Erythroblast (primary cell): ENCODE measurements at places on chromosomes 12 and 14.

DNA sequence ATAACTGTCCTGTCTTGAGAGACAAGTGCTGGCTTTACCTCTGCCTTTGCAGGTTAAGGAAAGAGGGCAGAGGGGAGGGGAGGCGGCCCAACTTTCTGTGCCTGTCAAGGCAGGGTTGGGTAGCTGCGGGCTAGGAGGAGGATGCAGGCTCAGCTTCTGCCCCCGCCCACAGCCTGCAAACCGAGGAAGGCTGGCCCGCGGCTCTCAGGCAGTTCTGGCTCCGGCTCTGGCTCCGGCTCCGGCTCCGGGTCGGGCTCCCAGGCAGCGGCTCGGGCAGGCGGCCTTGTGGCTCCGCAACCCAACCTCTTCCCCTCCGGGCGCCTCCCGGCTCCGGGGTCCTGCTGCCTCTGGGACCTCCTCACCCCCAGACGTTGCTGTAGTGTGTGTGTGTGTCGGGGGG lies 92.9 kb downstream of the TMEM30B start:
- no peak for DNase-seq

DNA sequence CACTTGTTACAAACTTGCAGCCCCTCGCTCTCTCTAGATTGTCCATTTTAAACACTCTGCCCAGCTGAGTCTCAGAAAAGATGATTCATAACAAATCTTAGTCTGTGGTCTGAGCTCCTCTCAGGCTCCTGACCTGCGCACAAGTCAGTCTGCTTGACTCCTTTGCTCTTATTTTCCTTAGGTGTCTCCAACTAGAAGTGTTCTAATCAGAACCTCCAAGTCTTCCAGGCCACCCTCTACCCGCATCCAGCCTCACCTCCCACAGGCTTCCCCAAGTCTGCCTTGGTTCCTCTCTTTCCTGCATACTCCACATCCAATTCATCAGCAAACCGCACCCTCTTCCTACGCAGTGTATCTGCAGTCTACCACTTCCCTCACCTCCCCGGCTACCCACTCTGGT lies 42.4 kb upstream of the BDKRB2 start:
- no peak for DNase-seq

DNA sequence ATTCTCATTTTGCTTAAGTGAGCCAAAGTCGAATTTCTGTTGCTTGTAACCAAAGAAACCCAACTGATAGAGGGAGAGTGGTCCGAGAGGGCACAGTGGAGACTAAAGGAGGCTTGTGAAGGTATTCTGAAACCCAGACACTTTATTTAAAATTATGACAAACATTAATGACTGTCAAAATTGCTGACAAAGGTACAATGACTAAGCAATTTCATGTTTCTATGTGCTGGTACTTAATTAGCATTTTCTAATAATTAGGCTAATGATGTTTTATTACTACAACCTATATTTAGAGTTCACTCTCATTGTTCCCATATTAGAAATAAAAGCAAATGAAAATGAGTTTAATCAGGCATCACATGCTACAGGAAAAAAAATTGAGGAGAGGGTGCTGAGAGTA lies 116.4 kb downstream of the PTGER2 start:
- DNase-seq: peak; percentile 36

GRCh38 chr14:74429221-74429691 lies 3.2 kb upstream of the SYNDIG1L start:
- DNase-seq: no peak

DNA sequence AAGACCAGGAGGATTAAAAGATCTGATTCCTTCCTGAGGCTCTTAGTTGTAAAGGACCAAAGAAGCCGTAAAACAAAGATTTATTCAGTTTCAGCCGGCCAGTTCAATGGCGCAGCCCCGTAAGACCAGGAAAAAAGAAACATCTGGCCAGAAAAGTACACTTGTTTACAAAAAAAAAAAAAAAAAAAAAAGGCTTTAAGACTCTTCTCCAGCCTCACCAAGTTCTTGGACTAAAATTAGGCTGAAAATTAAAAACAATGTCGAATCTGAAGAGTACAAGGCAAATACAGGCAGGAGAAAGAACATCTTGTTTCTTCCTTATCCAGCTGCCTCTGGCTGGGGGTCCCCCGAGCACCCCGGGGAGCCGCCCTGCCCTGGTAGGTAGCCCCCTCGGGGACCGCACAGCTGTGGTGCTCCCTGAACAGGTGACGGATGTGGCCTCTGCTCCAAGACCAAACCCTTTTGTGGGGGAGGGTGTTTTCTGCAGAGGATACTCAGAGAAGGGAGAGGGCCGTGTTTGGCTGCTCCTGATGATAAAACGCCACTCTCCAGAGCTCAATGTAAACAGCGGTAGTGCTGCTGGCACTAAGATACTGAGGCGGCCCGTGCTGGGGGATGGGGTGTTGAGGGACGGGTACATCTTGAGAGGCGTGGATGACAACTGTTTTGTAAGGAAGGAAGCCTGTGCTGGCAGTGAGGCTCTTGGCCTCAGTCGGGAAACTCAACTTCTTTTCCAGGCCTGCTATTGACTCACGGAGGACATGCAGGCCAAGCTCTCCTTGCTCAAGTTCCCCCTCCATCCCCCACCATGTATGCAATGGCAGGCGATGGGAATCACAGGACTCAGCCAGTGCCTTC lies 201.0 kb upstream of the DIO3 start:
- no peak for DNase-seq

DNA sequence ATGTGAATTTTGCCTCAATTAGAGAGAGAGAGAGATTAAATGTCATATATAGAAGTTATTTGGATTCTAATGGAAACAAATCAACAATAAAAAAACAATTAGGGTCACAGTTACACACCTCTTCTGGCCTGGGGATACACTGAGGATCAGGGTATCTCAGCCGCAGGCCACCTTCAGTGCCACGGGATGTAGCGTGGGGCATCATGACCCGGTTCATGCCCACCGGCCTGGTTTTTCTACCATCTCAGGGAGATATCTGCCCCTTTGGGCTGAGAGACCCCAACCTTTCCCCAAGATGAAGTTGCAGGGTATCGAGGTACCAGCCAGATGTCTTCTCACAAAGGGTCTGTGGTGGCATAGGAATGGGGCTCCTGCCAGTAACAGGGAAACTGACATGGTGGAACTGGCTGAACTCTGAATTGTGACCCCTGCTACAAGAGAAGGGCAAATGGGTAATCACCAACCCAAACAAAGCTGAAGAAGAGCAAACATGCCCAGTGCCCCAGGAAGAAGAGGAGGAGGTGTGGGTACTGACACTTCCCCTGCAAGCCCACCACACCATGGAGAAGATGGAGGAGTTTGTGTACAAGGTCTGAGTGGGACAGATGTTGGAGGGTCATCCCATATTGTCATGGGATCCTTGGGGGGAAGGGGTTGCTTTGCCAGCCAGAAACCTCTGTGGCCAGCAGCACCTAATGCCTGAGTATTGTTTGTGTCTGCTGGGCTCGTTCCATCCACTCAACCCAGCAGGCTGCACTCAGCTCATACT lies 19.5 kb downstream of the SERPINA3 start:
- no peak for DNase-seq

GRCh38 chr12:69468237-69469026 lies 1.8 kb upstream of the FRS2 start:
- peak; percentile 29 for DNase-seq

DNA sequence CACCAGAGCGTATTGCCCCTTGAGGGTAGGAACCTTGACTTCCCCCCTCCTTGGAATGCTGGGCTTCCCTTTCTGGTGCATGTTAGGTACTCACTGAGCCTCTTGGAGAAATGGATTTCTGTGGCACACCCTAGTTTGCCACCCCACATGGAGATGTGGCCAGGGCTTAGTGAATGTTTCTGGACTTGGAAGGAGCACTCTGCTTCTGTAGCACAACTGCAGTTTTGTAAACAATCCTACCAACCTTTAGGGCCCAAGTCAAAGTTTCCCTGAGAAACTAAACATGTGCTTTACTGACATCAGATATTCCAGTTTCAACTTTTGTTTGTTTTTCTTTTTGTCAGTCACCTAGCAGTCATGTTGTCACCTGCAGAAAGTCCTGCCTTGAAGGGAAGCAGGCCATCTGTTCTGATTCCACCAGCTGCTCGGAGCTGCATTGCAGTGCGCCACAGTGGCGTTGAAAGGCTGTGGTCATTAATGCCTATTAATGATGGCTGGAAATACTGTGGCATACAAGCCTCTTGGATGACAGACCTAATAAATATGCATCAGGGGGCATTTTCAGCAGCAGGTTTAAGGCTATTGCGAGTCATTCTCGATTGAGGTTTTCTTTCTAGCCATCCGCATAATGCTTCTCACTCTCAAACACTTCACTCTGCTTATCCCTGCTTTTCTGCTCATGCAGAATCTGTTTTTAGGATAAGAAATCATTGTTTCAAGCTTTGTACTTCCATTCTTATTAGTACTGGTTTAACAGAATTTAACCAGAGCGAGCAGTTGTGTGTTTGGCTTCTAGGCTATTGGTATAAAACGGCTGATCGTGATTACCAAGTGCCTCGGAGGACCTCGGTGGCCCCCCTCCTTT lies 7.8 kb downstream of the PELI2 start:
- DNase-seq: no peak

DNA sequence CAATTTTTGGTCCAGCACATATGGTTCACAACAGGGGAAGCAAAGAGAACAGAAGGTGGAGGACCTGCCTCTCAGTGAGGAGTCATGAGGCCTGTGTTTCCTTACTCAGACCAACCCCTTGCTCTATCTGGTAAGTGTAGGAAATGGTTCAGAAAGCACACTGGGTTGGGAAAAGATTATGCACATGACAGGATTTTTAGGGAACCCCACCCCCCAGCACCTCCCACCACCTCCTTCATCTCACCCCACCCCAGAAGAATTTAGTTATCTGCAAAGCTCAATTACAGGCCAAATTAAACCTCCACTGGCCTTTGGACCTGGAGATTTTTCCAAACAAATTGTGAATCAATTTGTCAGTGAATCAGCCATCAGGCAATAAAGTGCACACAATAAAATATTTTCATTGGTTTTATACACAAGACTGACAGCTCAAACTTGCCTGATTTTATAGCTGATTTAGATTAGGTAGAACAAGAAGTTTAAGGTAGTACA lies 132.8 kb downstream of the DACT1 start:
- no peak for DNase-seq

DNA sequence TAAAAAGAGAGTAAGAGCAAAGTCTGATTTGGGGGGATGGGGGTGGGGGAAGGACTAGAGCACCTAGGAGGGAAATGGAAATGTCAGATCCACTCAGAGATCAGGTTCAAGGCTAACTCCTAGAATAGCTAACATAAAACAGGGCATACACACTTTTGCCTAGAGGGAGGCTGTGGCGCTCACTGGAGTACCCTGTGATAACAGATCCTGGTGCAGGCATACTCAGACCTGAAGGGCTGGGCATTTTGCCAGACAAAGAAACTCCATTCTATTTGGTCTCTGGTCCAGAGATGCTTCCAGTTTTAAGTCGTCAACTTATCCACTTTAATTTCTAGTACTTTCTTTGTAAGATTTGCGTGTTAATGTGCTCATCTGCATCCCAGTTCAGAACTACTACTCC lies 5.8 kb downstream of the CTDSP2 start:
- DNase-seq: peak; percentile 56

- DNase-seq: peak; percentile 67
These were observed 507 bp upstream of the FKBP4 start for GRCh38 chr12:2794191-2794735.

DNA sequence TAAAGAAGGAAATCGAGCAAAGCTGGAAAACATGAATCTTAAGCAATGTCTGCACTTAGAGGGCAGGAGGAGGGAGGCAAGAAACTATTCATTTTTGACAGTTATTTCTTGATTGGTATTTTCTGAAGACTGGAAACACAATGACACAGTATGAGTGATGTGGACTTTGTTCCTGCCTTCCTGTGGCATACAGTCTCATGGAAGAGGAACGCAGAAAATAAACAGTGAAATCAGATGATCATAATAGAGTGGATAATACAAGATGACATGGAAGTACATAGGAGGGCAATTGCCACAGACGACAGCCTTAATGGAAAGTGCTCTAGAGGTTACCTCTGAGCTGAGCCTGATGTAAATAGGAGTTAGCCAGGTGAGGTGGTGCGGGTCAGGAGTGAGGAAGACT lies 140.4 kb upstream of the MAX start:
- no peak for DNase-seq

- DNase-seq: no peak
These were observed 284.5 kb downstream of the CACNA1C start for GRCh38 chr12:2337031-2338010.

- DNase-seq: no peak
These were observed 3.1 kb upstream of the GPRC5D start for GRCh38 chr12:12954878-12955625.

DNA sequence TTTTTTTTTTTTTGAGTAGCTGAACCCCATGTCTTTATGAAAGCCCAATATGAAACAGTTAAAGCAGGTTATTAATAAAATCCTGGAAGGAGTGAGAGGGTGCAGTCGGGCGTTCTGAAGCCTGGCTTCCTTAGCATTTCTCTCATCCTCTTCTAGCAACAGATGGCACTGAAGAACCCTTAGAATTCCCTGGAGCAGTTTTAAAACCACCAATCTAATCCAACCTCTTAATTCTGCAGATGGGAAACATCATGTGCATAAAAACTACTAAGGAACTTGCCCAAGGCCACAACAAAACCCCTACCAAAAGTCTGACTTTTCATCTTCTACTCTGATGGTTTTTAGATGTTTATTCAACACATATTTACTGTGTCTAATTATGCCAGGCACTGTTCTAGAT lies 25.2 kb downstream of the PRDM4 start:
- no peak for DNase-seq

DNA sequence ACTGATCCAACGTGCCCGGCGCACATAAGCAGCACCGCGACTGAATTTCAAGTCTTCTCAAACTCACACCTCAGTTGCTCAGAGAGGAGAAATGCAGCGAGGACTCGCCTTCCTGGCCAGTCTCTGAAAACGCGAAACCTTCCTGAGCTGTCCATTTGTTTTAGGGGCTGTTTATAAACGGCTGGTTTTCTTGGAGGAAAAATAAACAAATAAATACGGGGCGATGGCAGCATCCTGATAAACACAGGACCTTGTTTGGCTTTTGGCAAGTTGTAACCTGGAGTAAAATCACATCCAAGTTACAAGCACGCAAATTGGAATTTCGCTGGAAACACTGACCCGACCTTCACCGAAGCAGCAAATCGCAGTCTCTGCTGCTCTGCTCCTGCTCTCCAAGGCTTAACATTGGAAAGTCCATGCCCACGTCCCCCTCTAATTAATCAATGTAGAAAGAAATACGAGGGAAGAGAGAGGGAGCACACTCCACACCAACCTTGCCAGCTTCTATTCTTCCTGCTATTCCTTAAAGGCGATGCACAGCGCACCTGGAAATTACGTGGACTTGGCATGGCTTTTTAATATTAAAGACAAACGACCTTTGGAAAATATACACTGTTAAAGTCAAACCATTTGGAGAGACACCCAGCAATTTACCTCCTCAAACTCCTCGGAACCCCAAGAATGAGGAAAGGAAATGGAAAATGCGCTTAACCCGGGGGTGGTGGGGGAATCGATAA lies 248.8 kb downstream of the APAF1 start:
- DNase-seq: no peak

- DNase-seq: no peak
These were observed 171.0 kb upstream of the HIF1A start for GRCh38 chr14:61524211-61524806.

- DNase-seq: no peak
These were observed 571.7 kb downstream of the DIO2 start for GRCh38 chr14:79639613-79640012.
